ENCODE measurements at places on chromosomes 11 and 22.

DNA sequence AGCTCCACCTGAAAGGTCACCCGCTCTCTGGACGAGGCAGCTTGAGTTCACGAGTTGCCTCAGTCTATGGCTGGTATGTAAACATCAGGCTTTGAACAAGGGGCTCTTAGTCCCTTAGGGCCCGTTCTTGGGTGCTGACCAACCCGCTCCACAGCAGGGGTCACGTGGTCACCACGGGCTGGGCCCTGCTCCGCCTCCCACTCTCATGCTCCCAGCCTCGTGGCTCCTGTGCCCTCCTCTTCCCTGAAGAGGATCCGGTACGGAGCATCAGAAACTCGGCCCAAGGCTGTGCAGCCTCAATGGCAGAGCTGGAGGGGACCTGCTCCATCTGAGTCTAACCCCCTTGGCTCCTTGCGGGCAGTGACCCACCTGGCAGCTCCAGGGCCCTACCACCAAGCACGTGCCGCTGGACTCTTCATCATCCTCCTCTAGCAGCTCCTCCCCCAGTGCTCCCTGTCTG is 54.2 kb upstream of the TTLL12 start:
- no peak for DNase-seq

DNA sequence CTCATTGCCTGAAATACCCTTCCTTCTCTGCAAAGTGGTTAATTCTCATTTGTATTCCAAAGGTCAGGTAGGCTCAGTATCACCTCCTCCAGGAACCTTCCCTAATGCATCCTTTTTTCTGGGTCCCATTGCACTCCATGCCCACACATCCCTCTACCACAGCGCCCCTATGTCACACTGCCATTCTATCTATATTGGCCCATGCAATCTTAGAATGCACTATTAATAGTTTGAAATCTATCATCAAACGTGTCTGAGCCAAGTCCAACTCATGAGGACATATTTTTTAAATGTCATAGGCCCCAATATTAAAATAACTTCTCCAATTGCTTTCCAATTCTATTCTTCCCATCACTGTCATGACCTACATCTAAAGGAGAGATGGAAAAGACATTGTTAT is 495.1 kb downstream of the SOX6 start:
- DNase-seq = no peak

DNA sequence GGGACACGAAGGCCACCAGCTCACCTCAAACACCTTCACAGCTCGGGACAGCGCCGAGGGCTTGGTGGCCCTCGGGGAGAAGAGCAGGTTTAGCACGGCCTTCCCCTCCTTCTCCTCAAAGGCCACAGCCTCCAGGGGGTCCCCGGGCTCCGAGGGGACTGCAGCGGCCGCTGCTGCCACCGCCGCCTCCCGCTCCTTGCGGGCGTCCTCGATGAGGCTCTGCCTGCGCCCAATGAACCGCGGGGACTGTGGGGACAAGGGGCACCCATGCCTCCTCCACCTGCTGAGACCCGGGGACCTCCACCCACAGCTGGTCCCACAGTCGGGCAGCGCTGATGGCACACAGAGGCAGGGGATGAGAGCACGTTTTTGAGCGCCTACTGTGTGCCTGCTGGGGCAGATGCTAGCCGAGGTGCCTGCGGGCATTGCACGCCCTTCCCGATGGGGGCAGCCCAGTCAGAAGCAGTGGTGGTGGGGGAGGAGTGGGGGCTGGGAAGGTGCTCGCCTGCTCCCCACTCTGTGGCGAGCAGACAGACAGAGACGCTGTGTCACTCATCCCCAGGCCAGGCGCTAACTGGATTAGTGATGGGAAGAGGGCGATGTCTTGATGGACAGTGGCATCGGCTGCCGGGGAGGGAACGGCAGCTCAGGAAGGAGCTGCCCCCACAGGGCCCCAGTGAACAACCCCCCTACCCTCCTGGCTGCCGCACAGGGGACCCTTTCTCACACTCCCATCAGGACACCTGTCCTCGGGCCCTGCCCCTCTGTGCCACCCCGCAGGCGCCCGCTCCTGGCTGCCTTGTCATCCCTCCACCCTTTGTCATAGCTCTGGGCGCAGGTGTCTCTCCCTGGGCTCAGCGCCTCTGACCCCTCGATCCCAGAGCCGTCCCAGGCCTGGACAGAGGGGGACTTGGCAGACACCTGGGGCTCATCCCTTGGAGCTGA is 1.7 kb downstream of the TH start:
- no peak for DNase-seq

GRCh38 chr22:48939441-48940265 is 888.0 kb downstream of the BRD1 start:
- DNase-seq = no peak

DNA sequence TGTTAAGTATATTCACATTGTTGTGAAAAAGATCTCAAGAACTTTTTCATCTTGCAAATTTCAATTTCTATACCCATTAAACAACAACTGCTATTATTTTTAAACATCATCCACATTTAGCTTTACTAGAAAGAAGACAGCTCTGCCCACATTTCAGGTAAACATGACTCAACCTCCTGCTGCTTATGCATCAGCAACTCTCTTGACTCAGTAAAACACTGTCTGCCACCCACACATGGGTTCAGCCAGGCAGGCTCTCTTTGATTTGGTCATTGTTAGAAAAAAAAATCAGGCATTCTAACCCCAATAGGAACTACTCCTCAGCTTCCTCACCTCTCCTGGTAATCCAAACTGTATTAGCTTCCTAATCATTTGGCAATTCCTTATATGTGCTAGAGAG is 5.1 kb upstream of the ENDOD1 start:
- no peak for DNase-seq

DNA sequence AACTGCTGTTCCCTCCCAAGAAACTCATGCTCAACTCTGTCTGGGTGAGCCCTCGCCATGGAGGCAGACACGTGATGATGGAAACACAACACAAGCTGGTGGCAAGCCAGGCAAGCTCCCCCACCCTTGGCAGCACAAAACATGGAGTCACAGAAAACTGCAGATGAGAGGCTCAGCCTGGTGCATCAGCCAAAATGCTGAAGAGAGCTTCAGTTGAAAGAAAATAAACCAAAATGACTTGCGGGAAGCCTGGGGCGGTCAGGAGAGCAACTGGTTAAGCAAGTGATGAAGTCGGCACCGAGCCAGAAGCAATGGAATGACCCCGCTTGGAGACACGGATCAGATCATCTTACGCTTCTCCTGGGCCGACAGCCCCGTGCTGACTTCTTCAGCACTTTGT is 68.3 kb downstream of the C11orf58 start:
- DNase-seq = no peak

- DNase-seq = no peak
Measured at GRCh38 chr11:76776472-76776871, 6.7 kb upstream of the TSKU start.

DNA sequence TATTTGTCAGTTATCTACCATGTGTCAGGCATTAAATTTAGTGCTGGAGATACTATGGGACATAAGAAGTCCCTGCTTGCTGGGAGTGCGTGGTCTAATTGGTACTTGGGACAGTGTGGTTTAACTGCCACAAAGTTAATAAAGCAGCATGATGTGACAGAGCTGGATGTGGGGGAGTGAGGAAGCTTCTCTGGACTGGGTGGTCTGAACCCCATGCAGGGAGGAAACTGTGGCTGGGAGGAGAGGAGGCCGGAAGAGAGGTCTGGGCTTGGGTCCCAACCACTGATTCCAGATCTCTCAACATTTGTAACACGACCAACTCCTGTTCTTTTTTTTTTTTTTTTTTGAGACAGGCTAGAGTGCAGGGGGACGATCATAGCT is 37.1 kb downstream of the ST3GAL4 start:
- DNase-seq = no peak

- DNase-seq = no peak
Measured at GRCh38 chr11:5303626-5304025, 1.9 kb upstream of the OR51B4 start.

DNA sequence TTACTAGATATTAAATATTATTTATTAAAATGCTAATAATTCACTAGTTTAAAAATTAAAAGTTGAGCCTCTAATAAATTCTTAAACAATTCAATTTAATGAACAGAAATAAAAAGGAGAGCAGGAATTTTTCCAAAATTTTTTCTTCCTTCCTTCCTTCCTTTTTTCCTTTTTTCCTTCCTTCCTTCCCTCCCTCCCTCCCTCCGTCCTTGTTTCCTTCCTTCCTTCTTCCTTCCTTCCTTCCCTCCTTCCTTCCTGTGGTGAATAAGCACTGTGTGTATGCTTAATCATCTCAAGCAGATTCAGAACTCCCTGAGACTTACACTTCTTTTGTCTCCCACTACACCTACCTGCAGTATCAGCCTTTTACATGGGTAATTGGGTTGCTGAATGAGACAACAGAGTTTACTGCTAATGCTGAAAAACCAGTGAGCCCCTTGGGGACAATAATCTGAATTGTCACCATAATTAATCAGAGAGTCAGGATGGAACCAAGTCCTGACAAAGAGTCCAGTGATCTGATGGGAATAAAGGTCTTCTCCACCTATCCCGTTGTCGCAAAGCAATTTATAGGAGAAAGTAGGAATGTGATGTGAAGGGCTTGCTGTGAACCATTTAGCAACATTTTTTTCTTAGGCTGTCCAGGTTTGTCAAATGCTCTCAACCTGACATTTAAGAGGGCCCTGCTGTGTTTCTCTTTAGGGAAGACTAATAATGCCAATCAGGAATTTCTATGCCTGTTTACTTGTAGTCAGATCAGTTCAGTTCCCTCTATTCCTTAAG is 58.1 kb upstream of the CEP295 start:
- no peak for DNase-seq

DNA sequence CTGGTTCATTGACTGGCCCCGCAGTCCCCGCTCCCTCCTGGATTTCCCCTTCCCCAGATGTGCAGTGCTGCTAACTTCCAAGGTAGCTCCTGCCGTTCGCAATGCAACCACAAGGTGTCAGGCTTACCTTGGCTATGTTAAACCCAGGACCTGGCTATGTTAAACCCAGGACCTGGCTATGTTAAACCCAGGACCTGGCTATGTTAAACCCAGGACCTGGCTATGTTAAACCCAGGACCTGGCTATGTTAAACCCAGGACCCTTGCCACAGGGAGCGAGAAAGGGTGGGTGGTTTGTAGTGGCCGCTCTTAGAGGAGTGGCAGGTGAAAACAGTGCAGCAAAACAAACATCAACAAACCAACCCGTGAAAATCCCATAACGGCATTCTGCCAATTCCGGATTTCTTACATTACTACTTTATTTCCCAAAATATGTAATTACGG is 2.9 kb upstream of the ADAMTS8 start:
- DNase-seq = peak; percentile 34

DNA sequence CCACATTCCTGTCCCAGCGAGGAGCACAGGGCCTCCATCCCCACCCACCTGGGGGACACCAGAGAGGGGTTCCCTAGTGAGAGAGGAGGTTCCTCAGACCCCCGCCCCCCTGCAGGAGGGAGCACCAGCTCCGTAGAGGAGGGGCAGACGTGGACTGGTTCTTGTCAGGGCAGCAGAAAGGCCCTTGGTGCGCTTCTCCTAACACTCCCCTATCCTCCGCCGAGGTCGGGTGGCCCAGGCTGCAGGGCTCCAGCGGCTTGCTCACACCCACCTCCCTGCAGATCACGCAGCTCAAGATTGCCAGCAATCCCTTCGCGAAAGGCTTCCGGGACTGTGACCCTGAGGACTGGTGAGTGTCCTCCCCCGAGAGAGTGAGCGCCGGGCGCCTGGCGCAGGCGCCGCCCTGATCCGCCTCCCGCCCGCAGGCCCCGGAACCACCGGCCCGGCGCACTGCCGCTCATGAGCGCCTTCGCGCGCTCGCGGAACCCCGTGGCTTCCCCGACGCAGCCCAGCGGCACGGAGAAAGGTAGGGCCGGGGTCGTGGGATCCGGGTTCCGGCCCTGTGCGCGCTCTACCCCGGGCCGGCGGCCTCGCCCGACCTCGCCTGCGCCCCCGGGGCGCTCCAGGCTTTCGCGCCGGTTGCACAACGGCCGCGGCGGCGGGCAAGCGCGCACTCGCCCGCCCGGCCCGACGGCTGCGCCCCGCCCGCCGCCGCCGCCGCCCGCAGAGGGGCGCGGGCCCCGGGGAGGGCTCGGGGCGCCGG is 5.1 kb downstream of the TBX1 start:
- DNase-seq = no peak

DNA sequence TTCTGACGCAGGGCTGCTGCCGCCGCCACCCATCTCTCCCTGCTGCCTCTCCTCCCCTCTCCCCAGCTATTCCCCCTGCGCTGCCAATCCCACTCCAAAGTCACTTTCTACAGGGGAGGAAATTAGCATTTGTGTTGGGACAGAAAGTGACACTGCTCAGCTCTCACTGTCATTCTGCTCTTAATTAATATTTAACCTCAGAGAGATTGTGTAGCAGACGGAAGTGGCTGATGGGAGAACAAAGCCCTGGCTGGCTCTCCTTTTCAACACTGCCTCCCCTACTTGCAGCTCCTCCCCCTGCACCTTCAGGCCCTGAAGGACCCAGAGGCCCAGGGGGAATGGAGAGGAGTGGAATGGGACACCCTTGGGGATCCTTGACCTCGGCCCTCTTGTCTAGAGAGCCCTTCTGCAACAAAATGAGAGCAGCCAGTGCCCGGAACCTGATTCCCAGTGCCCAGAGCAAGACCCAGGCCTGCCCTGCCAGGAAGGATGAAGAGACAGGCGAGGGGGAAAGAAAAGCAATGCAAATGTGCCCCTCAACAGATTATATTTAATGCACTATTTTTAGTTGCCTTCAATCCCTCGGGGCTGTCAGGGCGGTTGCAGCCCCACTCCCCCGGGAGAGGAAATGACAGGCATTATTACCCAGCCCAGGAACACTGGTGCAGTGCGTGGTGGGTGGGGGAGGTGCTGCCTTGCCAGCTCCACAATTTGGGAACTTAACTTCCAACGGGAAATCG is 14.6 kb upstream of the NRGN start:
- no peak for DNase-seq

GRCh38 chr11:68831124-68831523 is 10.6 kb downstream of the CPT1A start:
- no peak for DNase-seq

DNA sequence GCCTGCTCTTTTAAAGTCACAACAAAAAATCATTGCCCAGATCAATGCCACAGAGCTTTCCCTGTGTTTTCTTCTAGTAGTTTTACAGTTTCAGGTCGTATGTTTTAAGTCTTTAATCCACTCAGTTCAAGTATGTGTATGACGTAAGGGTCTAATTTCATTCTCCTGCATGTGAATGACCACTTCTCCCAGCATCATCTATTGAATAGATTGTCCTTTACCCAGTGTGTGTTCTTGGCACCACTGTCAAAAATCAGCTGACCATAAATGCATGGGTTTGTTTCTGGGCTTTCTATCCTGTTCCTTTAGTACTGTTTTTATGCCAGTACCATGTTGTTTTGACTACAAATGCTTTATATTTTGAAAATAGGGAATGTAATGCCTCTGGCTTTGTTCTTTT is 28.1 kb downstream of the INTS4 start:
- no peak for DNase-seq

GRCh38 chr11:23543651-23544222 is 683.5 kb upstream of the CCDC179 start:
- no peak for DNase-seq

DNA sequence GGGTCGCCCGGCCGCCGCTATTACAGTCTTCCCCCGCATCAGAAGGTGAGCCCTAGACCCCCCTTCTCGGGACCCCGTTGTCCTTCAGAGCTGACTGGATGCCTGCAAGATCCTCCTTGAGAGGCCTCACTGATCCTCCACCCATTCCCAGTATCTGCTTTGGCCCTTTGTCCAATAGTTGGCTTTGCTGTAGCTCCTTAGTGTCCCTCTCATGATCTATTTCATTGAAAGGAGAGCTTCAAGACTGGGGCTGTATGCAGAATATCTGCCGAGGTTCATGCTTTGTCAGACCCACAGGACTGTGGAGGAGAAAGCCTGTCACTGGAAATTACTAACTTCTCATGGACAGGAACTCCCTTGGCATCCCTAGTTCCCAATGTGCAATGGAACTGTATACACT is 499 bp downstream of the DLAT start:
- no peak for DNase-seq

Data from stimulated activated CD8-positive, alpha-beta memory T cell treated with anti-CD3 and anti-CD28 coated beads, Interleukin-2, amount 100 ng/mL, for 1 hour (primary cell).